ENCODE measurements at places on chromosomes 12 and 14. TPM values are rescaled to one million over a fixed set of nuclear protein-coding genes. Genes with fewer than 3 reads are reported as not detected.

PPM1H gene
- total RNA-seq = 1.1 TPM

ZFYVE21 gene
- total RNA-seq = 40.8 TPM

RNF10 gene
- 82.1 TPM for total RNA-seq

RTN1 gene
- total RNA-seq = 0.18 TPM

KCNA5 gene
- total RNA-seq = not detected

HAL gene
- total RNA-seq = not detected

NOS1 gene
- total RNA-seq = not detected

REP15 gene
- total RNA-seq = 0.54 TPM

P3H3 gene
- total RNA-seq = 33.7 TPM

Measured in cardiac atrium fibroblast (primary cell).